ENCODE measurements at places on chromosomes 5 and 9. TPM values are rescaled to one million over a fixed set of nuclear protein-coding genes. Genes with fewer than 3 reads are reported as not detected.

DNA sequence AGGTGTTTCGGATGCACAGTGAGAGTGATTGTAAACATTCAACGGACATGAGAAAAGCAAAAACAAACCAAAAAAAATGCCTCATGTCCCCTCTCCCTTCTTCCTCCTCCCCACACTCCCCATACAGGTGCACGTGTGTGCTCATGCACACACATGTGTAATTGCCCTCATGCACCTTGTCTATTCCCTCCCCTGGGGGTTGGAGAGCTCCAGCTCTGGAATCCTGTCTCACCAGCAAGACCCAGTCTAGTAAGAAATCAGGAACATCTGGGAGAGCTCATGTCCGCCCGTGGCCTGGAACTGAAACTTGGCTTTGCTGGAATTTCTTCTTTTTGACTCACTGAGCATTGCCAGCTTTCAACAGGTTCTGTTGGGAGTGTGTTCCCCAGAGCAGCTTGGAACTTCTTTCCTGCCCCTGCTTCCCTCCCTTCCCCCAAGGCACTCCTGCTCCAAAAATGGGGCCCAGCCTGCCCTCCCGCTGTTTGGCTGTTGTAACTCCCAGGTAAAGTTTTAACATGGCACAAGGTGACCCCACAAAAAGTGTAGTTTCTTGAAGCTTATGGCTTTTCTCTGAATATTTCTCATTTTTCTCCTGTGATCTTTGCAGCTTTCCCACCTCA, 190.1 kb downstream of the NR3C1 start:
- DNase-seq, result peak; percentile 13

DNA sequence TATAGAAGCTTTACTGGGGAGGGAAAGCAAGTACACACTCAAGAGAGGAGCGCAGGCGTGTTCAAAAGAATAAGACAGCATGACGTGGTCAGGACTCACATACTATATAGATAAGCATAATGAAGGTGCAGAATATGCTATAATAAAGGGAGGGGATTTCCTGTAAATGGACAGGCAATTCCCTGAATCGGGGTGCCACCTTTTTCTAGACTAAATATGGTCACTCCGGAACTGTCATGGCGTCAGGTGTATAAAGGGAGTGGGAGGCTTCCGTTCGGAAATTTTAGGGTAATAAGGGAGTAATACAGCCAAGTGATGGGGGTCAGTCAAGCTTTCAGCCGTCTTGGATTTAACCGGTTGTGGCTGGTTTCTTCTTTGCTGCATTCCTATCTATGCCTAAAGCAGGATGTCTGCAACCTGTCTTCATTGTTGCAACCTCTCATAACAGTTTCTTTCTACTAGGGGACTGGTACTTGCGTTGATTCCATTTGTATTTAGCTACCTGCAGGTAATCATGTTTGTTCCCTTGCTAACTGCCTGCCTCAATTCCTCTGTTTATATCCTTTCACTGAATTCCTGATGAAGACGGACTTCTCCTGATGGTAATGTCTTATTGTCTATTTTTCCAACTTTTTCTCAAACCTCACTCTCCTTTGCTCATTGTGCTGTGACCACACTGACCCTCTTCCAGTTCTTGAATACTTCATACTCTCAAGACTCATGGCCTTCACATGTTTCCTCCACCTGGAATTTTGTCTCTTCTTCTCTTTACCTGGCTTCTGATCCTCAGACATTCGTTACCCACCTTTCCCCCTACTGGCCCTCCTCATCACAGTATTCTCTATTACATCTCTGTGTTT, 48.9 kb downstream of the PRR16 start:
- no peak for DNase-seq

DNA sequence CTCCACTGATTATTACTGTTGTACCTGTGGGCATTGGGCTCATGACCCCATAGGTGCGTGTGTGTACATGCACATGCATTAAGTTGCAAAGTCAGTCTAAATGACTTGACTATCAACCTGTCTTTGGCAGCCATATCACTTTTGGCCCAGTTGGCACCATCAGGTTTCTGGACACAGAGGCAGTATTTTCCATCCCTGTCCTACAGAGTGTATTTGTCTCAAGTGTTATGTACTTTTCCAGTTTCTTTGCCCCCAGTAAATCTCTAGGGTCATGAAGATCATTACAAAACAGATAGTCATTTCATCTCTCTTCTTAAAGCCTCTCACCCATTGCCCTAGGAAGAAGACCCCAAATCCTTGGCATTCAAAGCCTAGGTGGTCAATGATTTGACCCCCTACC, 121.4 kb downstream of the C9orf152 start:
- DNase-seq, result no peak

- DNase-seq, result no peak
Observed at GRCh38 chr9:111922324-111923013, 25.9 kb downstream of the UGCG start.

DNA sequence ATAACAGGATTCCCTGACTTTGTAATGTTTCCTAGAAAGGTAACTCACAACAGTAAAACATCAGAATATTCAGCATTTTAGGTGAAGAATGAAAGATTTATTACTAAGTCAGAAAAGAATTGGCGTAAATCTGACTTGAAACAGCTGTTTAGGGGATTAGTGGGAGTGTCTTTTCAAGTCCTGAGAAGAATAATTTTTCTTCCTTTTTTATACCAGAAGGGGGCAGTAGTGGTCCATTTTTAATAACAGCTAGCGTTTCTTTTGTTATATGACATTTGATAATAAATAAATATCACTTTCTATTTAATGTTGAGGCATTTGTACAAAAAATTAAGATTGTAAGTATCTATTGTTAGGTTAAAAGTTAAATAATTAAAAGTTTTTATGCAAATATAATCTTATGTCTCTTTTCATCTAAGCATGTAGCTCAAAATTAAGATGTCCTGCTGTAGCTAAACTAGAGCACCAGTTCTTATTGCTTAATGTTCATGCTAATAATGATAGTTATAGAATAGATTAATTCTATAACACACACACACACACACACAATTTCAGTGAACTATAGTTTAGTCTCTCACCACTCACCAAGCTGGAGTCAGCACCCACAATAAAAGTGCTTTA, 258.7 kb upstream of the ARRDC3 start:
- DNase-seq, result peak; percentile 77

DNA sequence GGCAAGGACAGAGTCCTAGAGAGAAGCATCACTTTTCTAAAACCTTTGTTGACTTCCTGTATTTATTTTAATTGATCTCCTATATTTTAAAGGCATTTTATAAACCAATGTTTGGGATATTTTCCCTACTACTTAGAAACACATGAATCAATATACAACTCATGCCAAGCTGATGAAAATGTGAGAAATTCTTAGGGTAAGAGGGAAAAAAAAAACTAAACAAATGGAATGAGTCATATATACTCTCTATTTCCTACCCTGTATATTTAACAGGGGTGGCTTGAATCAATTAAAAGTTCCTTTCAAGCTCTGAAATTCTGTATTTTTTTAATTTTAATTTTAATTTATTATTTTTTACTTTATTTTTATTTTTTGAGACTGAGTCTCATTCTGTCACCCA, 19.6 kb downstream of the BAAT start:
- DNase-seq, result no peak

GRCh38 chr5:33880319-33880718, 11.5 kb downstream of the ADAMTS12 start:
- no peak for DNase-seq

- no peak for DNase-seq
Observed at GRCh38 chr9:76534026-76534425, 75.0 kb downstream of the GCNT1 start.

GRCh38 chr5:59829386-59829785, 64.1 kb downstream of the PDE4D start:
- DNase-seq, result peak; percentile 95

GRCh38 chr5:105057893-105058292, 1495.3 kb upstream of the NUDT12 start:
- DNase-seq, result no peak

DNA sequence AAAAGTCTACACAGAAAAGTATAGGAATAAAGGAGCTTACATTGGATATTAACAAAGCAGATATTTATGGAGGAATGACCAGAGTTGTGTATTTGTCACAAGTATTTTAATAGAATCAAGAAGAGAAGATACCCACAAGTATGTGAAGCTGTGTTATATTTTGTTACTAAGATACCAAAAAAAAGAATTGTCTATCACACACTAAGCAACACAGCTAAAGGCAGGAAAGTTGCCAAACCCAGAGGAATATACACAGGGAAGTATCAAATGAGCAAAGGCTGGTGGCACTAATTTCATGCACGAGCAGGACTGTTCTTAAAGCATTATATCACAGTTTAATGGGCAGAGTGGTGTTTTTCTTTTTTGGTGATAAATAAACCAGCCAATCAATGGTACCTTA, 30.9 kb upstream of the RAI14 start:
- DNase-seq, result no peak

Gene FBXO38
- 43.8 TPM for total RNA-seq

Gene GARIN3
- total RNA-seq, result not detected

Gene XRCC4
- total RNA-seq, result 10.1 TPM
